ENCODE measurements at places on chromosomes 13 and 19.

- DNase-seq: no peak
These were observed 161.1 kb downstream of the SHISA2 start for GRCh38 chr13:25890671-25891212.

GRCh38 chr13:105070452-105070851 is 1465.0 kb downstream of the EFNB2 start:
- DNase-seq: no peak

GRCh38 chr19:9673912-9674662 is 813 bp downstream of the ZNF562 start:
- DNase-seq: no peak

DNA sequence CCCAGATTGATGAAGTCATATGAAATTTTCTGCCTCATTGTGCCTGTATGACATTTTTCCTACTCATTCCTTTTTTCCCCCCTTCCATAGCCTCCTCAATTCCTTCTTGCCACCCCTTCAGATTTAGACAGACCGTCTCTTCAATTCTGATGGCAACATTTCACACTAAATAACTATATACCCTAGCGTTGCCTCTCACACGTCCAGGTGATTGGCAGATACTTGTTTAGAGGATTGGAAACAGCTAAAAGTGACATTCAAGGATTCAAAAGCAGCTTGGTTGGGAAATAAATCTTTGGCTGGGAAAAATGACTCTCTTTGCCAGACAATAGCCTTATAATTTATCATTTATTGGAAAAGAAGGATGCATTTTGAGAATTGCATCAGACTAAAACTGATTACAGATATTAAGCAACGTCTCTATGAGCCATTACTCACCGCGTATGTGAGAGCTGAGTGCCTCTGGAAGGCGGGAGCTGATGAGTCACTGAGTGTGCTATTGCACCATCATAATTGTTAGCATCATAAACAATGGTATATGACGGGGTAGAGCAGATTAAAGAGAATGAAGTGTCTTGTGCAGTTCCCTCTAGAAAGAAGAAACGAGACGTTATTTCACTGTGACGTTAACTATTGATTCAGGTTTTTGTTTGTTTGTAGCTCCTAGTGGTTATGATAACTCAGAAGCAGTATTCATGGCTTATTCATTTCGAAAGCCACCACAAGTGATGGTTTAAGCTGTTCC is 61.1 kb upstream of the FAM216B start:
- DNase-seq: no peak

DNA sequence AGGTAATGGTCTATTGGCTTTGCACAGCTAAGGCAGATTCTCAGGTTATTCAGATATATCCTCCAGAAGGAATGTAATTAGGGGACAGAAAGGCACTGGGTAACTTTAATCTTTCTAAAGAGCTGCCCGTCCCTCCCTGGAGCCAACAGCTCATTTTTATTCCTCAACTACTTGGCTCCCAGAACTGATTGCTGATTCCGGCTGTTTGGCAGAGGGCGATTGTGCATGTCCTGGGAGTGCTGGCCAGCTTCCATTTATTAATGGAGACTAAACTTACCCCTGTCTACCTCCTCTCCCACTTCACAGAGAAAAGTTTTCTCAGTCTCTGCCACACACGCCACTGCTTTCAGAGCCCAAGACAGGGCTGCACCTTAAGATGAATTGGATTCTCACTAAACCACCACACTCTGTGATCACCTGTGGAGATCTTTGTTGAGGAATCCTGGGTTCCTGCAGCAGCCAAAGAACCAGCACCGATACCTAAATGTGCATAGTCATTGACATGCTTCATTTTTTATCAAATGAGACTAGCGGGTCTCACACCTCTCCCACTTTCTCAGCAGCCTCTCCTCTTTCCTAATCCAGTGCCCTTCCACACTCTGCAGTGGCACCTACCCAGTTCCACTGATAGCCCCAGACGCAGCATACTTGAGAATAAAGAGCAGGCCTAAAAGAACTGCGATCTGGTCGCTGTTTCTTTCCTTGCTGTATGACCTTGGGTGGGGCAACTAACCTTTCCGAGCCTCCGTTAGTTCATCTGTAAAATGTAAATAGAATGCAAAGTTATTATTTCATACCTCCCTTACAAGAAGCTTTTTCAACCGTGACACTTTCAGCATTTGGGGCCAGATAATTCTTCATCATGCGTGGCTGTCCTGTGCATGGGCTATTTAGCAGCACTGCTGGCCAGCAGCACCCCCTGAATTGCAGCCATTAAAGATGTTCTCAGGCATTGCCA is 648.7 kb downstream of the UQCRFS1 start:
- no peak for DNase-seq

GRCh38 chr13:48476215-48476614 is 56.7 kb downstream of the RCBTB2 start:
- DNase-seq: no peak

DNA sequence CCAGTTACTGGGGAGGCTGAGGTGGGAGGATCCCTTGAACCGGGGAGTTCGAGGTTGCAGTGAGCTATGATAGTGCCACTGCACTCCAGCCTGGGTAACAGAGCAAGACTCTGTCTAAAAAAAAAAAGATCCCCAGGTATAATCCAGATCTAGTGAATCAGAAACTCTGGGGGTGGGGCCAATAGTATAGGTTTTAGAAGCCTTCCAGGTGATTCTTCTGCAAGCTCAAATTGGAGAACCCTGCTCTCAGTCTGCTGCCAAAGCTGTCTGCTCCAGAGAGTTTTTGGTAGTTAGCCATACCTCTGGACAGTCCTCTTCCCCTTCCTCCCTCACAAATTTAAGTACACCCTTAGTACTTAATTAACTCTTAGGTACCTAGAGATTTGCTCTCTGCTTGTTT is 28.0 kb downstream of the SERP2 start:
- DNase-seq: no peak

DNA sequence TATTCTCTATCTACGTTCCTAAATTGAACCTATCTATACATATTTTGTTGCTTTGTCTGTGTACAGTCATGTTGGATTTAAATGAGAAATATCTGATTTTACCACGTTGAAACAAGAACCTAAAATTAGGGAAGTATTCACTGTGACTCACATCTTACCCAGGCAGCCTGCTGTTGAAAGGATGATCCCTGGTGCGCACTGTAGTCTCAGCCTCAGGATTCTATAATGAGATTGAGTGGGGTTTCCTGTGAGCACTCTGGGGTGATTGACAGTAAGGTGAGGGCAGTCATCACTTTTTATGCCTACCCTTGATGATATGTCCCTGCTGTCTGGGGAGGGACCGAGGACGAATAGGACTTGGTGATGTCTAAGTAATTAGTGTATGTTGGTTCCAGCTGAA is 35.4 kb downstream of the PCCA start:
- DNase-seq: no peak

GRCh38 chr13:24459234-24459633 is 53.3 kb downstream of the PARP4 start:
- no peak for DNase-seq
